ENCODE measurements at places on chromosomes 6 and 20.

- DNase-seq, result peak; percentile 17
Observed at GRCh38 chr6:34531580-34532201, 24.4 kb downstream of the SPDEF start.

DNA sequence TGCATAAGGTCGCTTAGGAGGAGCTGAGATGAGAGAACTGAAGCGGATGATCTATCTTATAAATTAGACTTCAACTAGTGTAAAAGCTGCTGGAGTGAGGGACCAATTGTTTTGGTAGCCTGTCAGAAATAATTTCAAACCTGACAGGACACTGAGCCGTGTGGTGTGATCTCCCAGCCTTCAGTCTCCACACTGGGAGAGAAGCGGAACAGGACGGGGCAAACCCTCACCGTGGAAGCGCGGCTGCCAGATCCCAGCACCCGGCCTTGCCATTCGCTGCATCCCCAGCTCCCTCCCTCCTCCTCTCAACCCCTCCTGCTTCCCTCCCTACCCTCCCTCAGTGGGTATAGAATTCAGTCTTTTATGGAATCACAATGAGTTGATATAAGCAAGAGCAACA, 900.1 kb upstream of the SLC35B3 start:
- no peak for DNase-seq

DNA sequence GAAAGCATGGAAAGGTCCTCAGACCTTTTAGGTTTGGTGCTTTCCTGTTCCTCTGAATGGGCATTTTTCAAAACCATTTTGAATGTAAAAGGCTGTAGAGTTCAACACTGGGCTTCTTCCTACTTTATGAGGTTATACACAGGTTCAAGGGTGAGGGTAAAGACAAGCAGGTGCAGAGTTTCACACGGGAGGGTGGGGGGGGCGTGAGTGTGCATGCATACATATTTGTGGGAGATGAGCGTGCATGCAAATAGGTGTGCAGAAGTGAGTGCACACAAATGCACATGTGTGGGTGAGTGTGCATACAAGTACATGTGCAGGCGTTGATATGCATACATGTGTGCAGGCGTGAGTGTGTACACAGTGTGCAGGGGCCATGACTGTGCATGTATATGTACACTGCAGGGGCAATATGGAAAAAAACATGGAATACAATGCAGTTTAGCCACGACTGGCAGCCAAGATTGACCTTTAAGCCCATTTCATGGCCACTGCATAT, 183.1 kb downstream of the GMPR start:
- no peak for DNase-seq

GRCh38 chr20:1813101-1813529, 82.1 kb upstream of the SIRPA start:
- no peak for DNase-seq

- no peak for DNase-seq
Observed at GRCh38 chr20:62820208-62820961, 3.5 kb downstream of the COL9A3 start.

Measured in CD4-positive, alpha-beta T cell treated with Interleukin-1 beta for 1 hour (primary cell).